Tongue (tissue), 3 donors: ENCODE measurements at places on chromosomes 1 and 21.

GRCh38 chr1:177959811-177960515 lies 9.9 kb downstream of the SEC16B start:
- DNase-seq: peak; percentile 53

DNA sequence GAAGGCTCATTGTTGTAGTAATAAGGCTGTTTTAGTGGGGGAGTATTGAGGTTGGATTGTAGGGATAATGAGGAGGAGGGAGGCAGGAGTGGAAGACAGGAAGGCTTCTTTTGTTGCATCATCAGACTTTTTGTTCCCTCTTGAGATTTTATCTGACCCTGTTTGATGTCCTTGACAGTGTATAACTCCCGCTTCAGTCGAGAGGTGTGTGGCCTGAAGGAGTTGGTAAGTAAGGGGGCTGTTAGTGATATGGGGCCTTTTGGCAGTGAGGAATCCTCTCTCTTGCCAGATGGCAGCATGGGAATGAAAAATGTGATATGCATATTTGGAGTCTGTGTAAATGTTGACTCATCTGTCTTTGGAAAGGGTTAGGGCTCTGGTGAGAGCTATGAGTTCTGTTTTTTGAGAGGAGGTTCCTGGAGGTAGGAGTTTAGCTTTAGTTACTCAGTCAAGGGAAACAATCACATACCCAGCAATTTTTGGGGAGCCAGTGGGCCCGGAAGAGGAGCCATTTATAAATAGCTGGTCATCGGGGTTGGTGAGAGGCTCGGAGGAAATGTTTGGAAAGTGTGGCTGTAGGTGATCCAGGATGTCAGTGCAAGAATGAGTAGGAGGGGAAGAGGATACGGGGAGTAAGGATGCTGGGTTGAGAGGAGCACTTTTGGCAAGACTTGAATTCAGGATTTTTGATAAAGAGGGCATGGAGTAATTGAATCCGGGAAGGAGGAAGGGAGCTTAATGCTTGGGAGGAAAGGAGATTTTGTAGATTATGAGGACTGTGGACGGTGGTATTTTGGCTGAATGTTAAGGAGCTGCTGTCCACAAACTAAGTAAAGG lies 136.7 kb upstream of the ETV3 start:
- DNase-seq: no peak

DNA sequence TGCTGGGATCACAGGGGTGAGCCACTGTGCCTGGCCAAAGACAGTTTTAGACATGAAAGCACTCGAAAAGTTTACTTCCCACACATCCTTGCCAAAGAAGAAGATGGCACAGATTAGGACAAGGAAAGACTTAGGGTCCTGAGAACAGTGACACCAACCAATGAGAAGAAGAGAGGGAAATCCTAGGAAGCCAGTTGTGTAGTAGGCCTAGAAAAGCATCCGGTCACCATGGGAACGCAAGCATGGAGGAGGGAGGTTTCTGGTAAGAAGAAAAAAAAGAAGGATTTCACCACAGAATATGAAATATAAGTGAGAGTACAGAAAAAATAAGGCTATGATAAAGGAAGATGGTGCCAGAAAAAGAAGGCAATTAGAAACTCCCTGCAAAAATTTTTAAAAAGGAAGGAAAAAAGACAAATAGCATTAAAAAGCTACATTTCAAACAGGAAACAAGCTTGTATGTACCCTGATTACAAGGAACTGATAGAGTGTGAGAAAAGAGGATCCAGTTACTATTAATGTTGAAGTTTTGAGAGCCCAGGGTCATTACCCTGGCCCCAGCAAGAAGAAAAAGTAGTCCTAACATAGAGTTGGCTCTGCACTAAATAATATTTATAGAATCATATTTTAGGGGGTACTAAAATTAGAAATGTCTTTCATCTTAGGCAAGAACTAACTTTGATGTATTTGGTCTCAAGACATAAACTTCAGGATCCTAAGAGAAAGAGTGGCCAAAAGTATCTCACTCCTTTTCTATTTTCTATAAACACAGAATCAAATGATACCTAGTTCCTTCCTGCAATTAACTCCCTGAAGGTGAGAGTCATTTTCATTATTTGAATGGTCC lies 16.1 kb downstream of the DIPK1A start:
- no peak for DNase-seq

- no peak for DNase-seq
Observed at GRCh38 chr1:93811326-93812065, 67.5 kb downstream of the DNTTIP2 start.

- no peak for DNase-seq
Observed at GRCh38 chr1:3708791-3709190, 43.5 kb upstream of the CCDC27 start.

GRCh38 chr1:36843906-36844610 lies 190.3 kb downstream of the GRIK3 start:
- DNase-seq: no peak
